Renal cortex interstitium (tissue), 15 donors: ENCODE measurements at places on chromosomes 4 and X. TPM values are rescaled to one million over a fixed set of nuclear protein-coding genes. Genes with fewer than 3 reads are reported as not detected.

The GCNA gene
- 2.3 TPM for polyA plus RNA-seq

The NALF2 gene
- 0.51 TPM for polyA plus RNA-seq

The TEC gene
- polyA plus RNA-seq = 4.5 TPM

The BTC gene
- polyA plus RNA-seq = 5.9 TPM

The FAM9C gene
- 0.48 TPM for polyA plus RNA-seq

The CT45A5 gene
- polyA plus RNA-seq = not detected

The CYSLTR1 gene
- polyA plus RNA-seq = 1.5 TPM

The HSFX4 gene
- not detected for polyA plus RNA-seq

The OPRPN gene
- not detected for polyA plus RNA-seq

The DCLK2 gene
- polyA plus RNA-seq = 12.2 TPM

The CTAG2 gene
- polyA plus RNA-seq = not detected

The KCNIP4 gene
- polyA plus RNA-seq = 12.3 TPM

The RTL9 gene
- 0.19 TPM for polyA plus RNA-seq

The PF4V1 gene
- 0.57 TPM for polyA plus RNA-seq

The GLRA3 gene
- 0.17 TPM for polyA plus RNA-seq

The ESX1 gene
- not detected for polyA plus RNA-seq

The HNRNPDL gene
- polyA plus RNA-seq = 576 TPM
